ENCODE measurements at places on chromosomes 6 and 20.

DNA sequence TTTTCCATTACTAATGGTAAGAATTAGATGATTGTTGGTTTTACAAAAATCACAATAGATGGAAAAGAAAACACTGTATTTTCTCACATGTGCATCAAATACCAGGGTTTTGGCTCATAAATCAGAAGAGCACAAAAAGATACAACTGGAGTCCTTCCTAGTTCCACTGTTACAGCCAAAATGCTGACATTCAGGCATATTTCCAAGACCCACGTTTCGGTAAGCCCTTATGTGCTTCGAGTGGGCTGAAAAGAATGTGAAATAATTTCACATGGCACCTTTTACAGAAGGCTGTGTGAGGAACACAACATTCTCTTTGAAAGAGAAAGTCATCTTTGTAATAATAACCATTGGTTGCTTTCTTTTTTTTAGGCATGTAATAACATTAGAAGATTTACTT lies 326.7 kb upstream of the FLRT3 start:
- DNase-seq = no peak

- no peak for DNase-seq
Observed at GRCh38 chr20:38283236-38283635, 20.7 kb upstream of the BPI start.

GRCh38 chr6:127514773-127515227 lies 4.3 kb downstream of the MTCL3 start:
- DNase-seq = no peak

- DNase-seq = no peak
Observed at GRCh38 chr20:33635341-33635740, 26.8 kb upstream of the C20orf144 start.

- no peak for DNase-seq
Observed at GRCh38 chr6:18533793-18534192, 146.6 kb downstream of the RNF144B start.

DNA sequence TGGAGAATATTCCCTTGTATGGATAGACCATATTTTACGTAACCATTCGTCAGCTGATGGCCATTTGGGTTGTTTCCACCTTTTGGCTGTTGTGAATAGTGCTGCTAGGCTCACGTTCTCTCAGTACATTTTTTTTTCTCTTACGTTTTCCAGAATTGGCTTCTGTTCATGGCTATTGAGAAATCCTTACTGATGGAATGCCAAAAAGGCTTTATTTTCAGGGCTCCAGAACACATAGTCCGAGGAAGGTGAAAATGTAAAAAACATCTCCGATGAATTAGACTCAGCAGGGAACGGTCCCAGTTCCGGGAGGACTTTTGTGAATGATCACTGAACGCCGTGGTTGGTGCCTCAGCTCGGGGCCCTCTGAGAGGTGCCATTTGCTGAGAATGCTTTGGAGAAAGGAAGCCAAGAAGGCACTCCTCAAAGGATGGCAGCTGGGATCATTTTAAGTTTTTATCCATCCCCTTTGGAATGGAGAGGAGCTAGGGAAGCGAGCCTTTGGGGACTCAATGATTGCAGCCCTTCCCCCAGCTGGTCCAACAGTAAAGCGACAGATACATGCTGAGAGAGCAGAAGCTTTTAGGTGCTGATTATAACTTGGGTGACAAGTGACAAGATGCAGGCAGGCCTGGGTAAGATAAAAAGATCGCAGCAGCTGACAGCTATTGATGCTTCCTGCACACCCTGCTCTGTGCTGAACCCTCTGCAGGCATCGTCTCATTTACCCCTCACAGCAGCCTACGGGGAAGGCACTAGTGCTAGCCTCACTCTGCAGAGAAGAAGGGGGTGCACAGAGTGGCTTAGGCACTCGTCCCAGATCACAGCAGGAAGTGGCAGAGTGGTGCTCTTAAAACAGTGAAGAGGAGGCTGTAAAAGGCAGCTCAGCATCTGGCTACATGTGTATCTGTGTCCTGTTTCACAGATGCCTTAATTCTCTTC lies 133.4 kb upstream of the KCNG1 start:
- no peak for DNase-seq

Data from NCI-H146 (cell line).